ENCODE measurements at places on chromosomes 1 and 21.

DNA sequence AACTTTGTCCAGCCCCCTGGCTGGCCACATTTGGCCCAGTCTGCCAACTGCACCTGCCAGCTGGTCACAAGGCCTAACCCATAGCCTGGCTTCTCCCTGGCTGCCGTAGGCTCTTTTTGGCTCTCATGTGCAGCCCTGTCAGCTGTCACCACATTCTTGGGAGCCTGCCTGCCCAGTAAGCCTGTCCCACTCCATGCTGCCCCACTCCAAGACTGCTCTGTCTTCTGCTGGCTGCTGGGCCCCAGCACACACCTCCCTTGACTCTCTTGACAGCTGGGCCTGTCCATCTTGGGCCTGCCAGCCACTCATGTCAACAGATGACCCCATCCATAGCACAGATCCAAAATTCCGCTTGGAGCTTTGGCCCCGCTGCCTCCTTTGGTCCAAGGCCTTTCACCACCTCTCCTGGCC, 74.3 kb upstream of the EDN2 start:
- DNase-seq = no peak

- no peak for DNase-seq
These were observed 88.5 kb downstream of the GPR88 start for GRCh38 chr1:100626397-100626796.

- no peak for DNase-seq
These were observed 195.3 kb downstream of the C1orf94 start for GRCh38 chr1:34371829-34372532.

DNA sequence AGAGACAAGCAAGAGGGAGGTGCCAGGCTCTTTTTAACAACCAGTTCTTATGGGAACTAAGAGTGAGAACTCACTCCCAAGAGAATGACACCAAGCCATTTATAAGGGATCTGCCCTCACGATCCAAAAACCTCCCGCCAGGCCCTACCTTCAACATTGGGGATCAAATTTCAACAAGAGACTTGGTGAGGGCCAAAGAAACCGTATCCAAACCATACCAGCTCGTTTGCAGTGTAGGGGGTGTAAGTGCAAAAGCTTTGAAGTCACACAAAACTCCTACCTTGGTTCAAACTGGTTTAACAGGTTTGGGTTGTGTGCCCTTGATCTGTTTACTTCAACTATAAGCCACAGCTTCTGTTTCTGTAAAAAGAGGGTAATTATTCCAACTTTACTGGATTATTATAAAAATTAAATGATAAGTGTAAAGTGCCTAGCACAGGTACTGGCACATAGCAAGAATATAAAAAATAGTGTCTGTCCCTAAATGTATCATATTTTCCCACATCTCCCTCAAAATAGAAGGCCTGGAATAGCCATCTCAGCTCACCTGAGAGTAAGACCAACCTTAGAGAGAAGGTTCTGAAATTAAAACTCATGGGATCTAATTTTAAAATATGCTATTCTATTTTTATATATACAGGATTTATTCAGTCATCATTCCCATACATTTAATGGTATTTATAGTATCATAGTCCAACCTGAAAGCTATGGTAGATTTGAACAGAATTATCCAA, 7.0 kb upstream of the USP25 start:
- DNase-seq = no peak

DNA sequence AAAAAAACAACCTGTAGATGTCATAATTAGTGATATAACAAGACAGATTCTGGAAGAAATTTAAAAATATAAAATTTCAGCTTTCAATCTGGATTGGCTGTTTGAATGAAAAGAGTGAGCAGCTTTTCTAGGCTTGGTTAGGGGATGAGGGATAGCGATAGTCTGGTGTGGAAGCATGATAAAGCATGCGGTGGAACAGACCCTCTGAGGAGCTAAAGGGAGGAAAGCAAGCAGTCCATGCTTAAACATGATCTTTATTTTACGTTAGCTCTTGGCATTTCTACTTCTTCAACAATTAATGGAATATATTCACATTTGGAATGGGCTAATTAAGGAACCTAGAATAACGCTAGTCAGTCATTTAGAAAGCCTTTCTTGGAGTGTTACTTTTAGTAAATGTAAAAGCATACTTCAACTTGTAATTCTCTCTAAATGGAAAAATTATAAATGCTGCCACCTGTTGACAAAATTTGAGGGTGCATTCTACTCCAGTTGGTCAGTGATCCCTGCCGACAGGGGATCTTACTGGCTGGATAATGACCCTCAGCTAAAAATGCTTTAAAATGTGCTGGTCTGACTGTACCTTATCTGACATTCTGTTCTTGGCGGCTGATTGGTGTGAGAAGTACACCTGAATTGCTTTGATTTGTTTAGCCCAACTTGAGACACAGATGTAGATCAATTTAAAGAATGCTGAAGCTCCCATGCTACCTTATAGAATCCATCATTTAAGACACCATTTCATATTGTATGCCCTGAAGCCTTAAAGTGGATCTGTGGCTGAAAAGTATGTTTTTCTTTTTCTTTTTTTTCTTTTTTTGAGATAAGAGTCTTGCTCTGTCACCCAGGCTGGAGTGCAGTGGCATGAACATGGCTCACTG, 61.2 kb downstream of the AK4 start:
- DNase-seq = no peak

DNA sequence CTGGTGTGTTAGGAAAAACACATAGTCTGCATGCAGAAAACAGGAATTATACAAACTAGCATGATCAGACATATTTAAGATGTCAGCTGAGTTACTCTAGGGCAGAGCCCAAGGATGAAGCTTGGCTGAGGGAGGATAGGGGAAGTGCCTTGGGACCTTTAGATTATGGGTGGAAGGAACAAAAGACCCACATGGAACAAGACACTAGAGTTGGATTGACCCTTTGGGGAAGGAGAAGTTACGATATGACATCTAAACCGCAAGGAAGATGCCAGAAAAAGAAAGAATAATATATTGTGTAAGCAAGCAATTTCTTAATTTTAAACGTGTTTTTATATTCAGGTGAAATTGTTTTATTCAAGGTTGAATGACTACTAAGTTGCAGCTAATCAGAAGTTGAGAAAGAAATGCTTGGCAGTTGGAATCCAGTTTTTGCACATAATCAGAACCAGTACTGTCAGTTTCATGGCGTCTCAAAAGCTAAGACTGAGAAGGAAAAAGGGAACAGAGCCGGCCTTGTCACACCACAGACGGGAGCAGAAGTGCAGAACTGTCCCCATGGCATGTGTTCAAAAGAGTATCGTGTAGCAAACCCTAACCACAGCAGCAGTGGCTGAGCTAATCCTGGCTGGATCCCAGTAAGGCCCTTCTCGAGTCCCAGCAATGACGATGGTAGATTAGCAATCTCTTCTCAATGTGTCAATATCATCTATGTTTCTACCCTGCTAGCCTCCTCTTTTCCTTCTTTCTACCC, 31.2 kb upstream of the IFNAR2 start:
- no peak for DNase-seq

GRCh38 chr1:116161390-116161789, 50.2 kb downstream of the MAB21L3 start:
- no peak for DNase-seq

DNA sequence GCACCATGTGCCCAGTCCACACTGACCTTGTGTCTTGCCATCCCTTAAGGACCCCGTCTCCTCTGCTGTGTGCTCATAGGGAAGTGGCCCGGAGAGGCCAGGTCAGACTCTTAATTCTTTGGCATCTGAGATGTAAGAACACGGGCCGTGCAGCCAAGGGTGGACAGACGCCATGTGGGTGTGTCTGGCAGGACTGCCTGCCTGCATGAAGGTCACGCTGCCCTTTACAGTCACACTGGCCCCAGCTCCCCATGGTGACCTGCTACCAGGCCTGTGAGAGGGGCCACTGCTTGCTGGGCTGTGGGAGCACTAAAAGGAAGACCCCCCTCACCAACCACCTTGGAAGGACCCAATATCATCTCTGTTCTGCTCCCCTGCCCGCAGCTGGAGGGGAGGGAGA, 17.7 kb downstream of the DHRS3 start:
- no peak for DNase-seq

DNA sequence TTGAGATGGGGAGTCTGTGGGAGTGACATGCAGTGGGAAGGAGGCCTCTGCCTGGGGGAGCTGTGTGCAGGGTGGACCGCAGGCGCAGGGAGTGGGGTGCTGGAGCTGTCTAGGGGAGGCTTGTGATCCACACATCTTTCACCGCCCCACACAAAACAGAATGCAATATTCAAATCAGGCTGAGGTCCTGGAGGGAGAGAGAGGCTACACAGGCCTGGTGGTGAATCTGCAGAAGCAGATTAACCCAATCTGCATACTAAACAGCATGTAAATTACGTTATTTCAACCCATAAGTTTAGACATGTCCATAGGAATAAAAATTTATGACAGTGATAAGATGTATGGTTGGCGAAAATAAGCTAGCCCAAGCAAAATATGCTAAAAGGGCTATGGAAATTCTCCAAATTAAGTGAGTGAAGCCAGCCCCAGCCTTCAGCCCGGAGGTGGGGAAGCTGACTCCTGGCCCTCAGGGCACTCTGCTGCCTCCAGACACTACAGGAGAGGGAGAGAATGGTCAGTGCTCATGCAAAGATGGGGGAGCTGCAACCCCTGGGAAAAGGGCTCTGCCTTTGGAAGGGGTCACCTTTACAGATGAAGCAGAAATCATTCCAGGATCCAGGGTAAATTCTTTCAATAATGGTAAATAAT, 156.2 kb upstream of the CTTNBP2NL start:
- no peak for DNase-seq

- DNase-seq = no peak
These were observed 29.5 kb upstream of the JUN start for GRCh38 chr1:58813361-58813760.

- peak; percentile 25 for DNase-seq
These were observed 87.3 kb upstream of the TLR5 start for GRCh38 chr1:223230161-223230881.

DNA sequence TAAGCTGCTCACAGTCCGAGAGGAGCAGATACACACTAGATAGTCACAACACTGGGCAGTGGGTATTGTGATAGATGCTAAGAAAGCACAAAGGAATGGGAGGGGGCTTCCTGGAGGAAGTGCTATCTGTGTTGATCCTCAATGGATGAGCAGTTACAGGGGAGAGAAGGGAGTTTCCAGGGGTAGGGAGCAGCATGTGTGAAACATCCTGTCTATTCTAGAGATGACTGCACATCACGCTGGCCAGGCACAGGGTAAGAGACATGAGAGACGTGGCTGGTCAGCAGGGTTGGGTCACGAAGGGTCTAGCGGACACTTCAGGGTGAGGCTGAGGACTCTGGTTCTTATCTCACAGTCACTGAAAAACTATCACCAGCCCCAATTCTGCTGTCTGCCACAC, 235.2 kb downstream of the TRABD2B start:
- DNase-seq = no peak

DNA sequence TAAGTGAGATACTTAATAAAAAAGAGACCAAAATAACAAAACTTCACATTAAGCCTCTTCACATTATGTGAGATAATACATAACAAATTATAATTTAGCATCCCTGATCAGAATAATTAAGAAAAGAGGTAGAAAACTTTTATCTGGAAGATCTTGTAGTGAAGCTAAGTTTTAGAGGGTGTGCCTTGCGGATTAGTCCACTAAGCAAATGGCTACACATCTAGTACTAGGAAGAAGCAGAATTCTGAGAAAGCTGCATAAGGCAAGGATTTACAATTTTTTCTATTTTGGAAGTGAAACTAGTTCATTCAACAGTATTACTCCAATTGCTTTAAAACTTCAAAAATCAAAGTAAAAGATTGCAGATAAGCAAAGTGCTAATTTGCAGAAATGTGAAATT, 3.5 kb downstream of the YOD1 start:
- DNase-seq = no peak
